Endothelial cell (in vitro differentiated cells): ENCODE measurements at places on chromosomes 1 and 21. TPM values are rescaled to one million over a fixed set of nuclear protein-coding genes. Genes with fewer than 3 reads are reported as not detected.

Gene PRAMEF20
- not detected for total RNA-seq

GRCh38 chr1:53502641-53503432, 43.6 kb downstream of the DMRTB1 start:
- no peaks in the 10 kb centered on the region for H3K36me3 ChIP-seq
- H3K4me1 ChIP-seq, result no peaks in the 10 kb centered on the region
- H3K4me3 ChIP-seq, result no peak overlapping the region
- H3K27me3 ChIP-seq, result peaks cover 7% of the 10 kb centered on the region

DNA sequence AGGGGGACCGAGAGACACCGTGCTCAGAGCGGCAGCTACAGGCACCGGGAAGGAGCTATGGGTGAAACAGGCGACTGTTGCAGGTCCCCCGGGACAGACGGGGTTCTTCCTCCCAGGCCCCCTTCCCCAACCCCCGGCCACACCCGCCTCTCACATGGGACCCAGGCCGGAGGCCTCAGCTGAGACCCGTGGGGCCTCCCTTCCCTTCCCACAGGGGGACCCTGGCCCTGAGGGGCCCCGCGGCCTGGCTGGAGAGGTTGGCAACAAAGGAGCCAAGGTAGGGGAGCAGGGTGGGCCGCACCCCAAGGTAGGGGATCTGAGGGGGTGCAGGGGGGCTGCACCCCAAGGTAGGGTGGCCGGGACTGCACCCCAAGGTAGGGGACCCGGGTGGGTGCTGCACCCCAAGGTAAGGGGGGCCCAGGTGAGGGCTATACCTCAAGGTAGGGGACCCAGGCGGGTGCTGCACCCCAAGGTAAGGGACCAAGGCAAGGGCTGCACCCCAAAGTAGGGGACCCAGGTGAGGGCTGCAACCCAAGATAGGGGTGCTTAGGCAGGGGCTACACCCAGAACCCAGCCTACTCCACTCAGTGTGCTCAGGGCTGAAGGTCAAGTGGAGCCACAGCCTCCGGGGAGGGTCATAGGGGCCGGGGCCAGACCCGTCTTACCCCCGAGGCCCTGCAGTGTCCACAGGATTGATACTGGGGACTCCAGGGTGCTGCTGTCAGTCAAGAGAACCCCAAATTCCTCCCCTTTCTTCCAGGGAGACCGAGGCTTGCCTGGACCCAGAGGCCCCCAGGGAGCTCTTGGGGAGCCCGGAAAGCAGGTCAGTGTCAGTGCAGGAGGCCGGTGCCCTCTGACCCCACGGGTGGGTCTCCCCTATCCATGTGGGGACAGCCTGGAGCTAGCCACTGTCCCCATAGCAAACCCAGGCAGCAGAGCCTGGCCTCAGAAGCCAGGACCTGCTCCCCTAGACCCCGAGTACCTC, 22.7 kb downstream of the COL6A2 start:
- H3K4me1 ChIP-seq, result no peaks in the 10 kb centered on the region
- peaks cover 19% of the 10 kb centered on the region for H3K36me3 ChIP-seq
- no peak overlapping the region for H3K4me3 ChIP-seq
- H3K27me3 ChIP-seq, result peaks cover 9% of the 10 kb centered on the region
- no peak overlapping the region for H3K27ac ChIP-seq

DNA sequence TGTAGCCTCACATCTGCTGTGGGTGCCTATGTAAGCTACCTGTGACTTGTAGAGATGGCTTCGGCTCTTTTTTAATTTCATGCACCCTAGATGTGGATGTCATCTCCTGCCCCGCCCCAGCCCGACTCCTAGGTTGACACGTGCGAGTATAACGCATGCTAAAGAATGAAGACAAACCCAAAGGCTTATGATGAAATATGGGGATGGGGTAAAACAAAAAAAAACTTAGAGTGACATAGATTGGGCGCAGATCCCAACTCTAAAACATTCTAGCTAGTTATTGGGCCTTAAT, 613 bp upstream of the ERO1B start:
- H3K27ac ChIP-seq, result no peak overlapping the region
- peaks cover 11% of the 10 kb centered on the region for H3K27me3 ChIP-seq
- DNase-seq, result no peak

Gene CCSAP
- 6.7 TPM for total RNA-seq

Gene CAPN9
- total RNA-seq, result not detected

Gene ZNF670
- 9.7 TPM for total RNA-seq

DNA sequence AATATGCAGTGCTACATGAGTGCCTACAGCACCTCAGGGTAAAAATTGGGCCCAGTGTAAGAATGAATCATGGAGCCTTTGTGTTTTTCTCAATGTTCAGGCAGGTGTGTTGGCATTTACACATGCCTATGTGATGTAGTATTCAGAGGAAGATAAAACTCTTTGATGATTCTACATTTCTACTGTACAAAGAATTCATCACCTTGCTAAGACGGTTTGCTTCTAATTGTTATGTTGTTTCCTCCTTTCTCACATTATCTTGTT, 867.3 kb downstream of the TTLL7 start:
- no peak overlapping the region for H3K4me3 ChIP-seq
- H3K27me3 ChIP-seq, result peaks cover 2% of the 10 kb centered on the region
- H3K36me3 ChIP-seq, result no peaks in the 10 kb centered on the region
- no peak for DNase-seq
- no peak overlapping the region for H3K27ac ChIP-seq
